Tibial artery (tissue), 4 donors: ENCODE measurements at places on chromosomes 1 and 21.

GRCh38 chr1:112676543-112676942 lies 2.1 kb downstream of the MOV10 start:
- peaks cover 5% of the 10 kb centered on the region for H3K4me1 ChIP-seq
- no peaks in the 10 kb centered on the region for H3K36me3 ChIP-seq
- no peak overlapping the region for H3K4me3 ChIP-seq
- no peak overlapping the region for H3K27ac ChIP-seq
- H3K27me3 ChIP-seq, result no peaks in the 10 kb centered on the region

DNA sequence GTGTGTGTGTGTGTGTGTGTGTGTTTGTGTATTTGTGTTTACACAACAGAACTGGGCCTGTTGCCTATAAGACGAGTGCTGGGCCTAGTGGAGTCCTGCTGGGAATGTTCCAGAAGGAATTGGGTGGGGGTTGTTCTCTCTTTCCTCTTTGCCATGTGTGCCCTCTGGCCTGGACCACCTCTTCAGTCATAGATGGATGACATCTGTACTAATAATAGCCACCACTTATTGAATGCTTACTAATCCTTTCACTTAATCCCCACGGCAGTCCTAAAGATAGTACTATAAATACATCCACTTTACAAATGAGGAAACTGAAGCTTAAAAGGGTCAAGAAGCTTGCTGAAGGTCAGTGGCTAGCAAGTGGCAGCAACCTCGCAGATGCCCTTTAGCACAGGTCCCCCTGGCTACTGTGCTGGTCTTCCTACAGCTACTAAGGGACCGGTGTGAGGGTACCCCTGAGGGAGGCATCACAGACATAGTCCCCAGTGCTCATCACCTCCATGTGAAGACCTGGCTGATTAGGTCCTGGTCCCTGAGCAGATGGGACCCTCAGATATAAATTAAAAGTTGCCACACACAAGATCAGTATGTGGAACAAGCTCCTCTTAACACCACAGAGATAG lies 55.2 kb upstream of the KIF1B start:
- H3K27me3 ChIP-seq, result no peaks in the 10 kb centered on the region
- no peak overlapping the region for H3K4me3 ChIP-seq
- peak overlapping the region; percentile 36 for H3K27ac ChIP-seq
- peaks cover 5% of the 10 kb centered on the region for H3K36me3 ChIP-seq
- no peak for DNase-seq
- H3K4me1 ChIP-seq, result peaks cover 6% of the 10 kb centered on the region

- H3K4me3 ChIP-seq, result no peak overlapping the region
- H3K36me3 ChIP-seq, result no peaks in the 10 kb centered on the region
- no peaks in the 10 kb centered on the region for H3K4me1 ChIP-seq
- peaks cover 2% of the 10 kb centered on the region for H3K27me3 ChIP-seq
- peak overlapping the region; percentile 93 for H3K27ac ChIP-seq
- DNase-seq, result peak; percentile 63
Measured at GRCh38 chr1:44672254-44672955, 1.9 kb downstream of the TMEM53 start.

GRCh38 chr1:183873642-183874041 lies 68.7 kb downstream of the RGL1 start:
- no peak for DNase-seq
- H3K4me1 ChIP-seq, result peaks cover 18% of the 10 kb centered on the region
- no peaks in the 10 kb centered on the region for H3K27me3 ChIP-seq
- H3K4me3 ChIP-seq, result no peak overlapping the region
- H3K36me3 ChIP-seq, result no peaks in the 10 kb centered on the region
- H3K27ac ChIP-seq, result no peak overlapping the region

DNA sequence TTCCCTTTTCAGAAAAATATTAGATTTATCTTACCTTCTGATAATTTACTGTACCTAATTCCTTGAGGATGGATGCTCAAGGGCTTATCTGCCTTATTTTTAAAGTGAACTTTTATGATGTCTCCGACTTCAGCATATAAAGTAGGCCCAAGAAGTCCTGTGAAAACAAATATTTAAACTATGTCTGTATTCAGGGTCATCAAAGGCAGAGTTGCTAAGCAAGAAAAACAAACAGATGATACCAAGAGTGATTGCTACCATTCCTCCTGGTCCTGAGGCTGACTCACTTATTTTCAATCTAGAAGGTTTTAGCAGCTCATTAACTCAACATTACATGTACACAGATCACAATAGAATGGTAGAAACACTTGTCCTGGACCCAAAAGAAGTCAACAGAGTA lies 14.1 kb downstream of the F5 start:
- no peak for DNase-seq
- no peaks in the 10 kb centered on the region for H3K36me3 ChIP-seq
- no peak overlapping the region for H3K27ac ChIP-seq
- H3K27me3 ChIP-seq, result no peaks in the 10 kb centered on the region
- H3K4me1 ChIP-seq, result no peaks in the 10 kb centered on the region

DNA sequence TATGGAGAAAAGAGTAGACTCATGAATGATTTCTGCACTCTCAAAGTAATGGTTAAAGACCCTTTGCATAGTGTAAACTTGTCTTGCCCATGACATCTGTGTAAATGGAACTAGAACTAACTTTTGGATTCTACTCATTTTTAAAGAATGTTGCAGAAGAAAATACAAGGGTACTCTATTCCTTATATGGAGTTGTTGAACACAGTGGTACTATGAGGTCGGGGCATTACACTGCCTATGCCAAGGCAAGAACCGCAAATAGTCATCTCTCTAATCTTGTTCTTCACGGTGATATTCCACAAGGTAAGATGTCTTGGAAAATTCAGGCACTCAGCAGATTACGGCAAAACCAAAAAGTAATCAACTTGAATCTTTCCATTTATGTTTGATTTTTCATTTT lies 19.8 kb downstream of the CCT8 start:
- peaks cover 97% of the 10 kb centered on the region for H3K36me3 ChIP-seq
- no peak overlapping the region for H3K4me3 ChIP-seq
- DNase-seq, result no peak
- H3K27ac ChIP-seq, result peak overlapping the region; percentile 49

GRCh38 chr1:232463225-232463624 lies 166.7 kb downstream of the SIPA1L2 start:
- H3K27me3 ChIP-seq, result no peaks in the 10 kb centered on the region
- no peak overlapping the region for H3K4me3 ChIP-seq
- H3K4me1 ChIP-seq, result no peaks in the 10 kb centered on the region
- DNase-seq, result no peak

DNA sequence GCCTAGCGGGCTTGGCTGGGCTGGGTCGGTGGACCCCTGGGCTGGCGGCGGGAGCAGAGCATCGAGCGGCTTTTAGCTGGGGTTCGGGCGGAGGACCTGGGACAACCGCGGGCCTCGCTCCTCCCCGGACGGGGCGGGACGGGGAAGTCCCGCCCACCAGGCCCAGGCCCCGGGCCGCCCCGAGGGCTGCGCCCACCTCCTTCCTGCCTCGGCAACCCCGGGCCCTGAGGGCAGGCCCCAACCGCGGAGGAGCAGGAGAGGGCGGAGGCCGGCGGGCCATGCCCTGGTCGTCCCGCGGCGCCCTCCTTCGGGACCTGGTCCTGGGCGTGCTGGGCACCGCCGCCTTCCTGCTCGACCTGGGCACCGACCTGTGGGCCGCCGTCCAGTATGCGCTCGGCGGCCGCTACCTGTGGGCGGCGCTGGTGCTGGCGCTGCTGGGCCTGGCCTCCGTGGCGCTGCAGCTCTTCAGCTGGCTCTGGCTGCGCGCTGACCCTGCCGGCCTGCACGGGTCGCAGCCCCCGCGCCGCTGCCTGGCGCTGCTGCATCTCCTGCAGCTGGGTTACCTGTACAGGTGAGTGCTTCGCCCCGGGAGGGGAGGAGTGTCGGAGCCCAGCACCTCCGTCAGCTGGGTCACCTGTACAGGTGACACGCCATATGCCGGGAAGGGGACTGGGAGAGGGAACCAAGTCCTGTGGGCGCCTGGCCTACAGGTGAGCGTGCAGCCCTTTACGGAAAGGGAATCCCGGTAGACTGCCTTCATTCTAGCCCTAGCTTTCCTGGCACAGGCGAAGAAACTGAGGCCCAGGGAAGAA lies at the start of gene XKR8:
XKR8 (plus strand) TSS at position 182 of the 812 bp plus-strand sequence; CDS start at position 279, 97 bp downstream.
- peak within 1 kb of the TSS; percentile 90 for H3K4me3 ChIP-seq
- peaks cover 28% of the 10 kb centered on the region for H3K4me1 ChIP-seq
- H3K27ac ChIP-seq, result peak within 1 kb of the TSS; percentile 93

- H3K27me3 ChIP-seq, result no peaks in the 10 kb centered on the region
- no peaks in the 10 kb centered on the region for H3K4me1 ChIP-seq
- H3K27ac ChIP-seq, result no peak overlapping the region
- DNase-seq, result peak; percentile 85
Measured at GRCh38 chr1:94713472-94714141, 106.5 kb upstream of the SLC44A3 start.

DNA sequence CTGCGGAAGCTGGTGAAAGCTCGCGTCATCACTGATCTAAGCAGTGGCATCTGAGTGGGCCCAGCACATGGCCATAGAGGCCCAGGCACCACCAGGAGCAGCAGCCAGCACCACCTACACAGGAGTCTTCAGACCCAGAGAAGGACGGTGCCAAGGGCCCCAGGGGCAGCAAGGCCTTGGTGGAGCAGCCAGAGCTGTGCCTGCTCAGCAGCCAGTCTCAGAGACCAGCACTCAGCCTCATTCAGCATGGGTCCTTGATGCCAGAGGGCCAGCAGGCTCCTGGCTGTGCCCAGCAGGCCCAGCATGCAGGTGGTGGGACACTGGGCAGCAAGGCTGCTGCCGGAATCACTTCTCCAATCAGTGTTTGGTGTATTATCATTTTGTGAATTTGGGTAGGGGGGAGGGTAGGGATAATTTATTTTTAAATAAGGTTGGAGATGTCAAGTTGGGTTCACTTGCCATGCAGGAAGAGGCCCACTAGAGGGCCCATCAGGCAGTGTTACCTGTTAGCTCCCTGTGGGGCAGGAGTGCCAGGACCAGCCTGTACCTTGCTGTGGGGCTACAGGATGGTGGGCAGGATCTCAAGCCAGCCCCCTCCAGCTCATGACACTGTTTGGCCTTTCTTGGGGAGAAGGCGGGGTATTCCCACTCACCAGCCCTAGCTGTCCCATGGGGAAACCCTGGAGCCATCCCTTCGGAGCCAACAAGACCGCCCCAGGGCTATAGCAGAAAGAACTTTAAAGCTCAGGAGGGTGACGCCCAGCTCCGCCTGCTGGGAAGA lies 3.2 kb upstream of the ARTN start:
- H3K27ac ChIP-seq, result no peak overlapping the region
- no peaks in the 10 kb centered on the region for H3K27me3 ChIP-seq
- H3K4me1 ChIP-seq, result peaks cover 28% of the 10 kb centered on the region
- no peak overlapping the region for H3K4me3 ChIP-seq
- no peak for DNase-seq

- no peaks in the 10 kb centered on the region for H3K27me3 ChIP-seq
- no peaks in the 10 kb centered on the region for H3K4me1 ChIP-seq
- DNase-seq, result no peak
- no peak overlapping the region for H3K27ac ChIP-seq
- no peaks in the 10 kb centered on the region for H3K36me3 ChIP-seq
Measured at GRCh38 chr1:113320272-113320671, 70.0 kb upstream of the MAGI3 start.

- H3K4me1 ChIP-seq, result no peaks in the 10 kb centered on the region
- no peaks in the 10 kb centered on the region for H3K36me3 ChIP-seq
- no peak overlapping the region for H3K4me3 ChIP-seq
- no peak overlapping the region for H3K27ac ChIP-seq
- no peak for DNase-seq
- H3K27me3 ChIP-seq, result no peaks in the 10 kb centered on the region
Measured at GRCh38 chr1:241939798-241940197, 17.8 kb upstream of the BECN2 start.

DNA sequence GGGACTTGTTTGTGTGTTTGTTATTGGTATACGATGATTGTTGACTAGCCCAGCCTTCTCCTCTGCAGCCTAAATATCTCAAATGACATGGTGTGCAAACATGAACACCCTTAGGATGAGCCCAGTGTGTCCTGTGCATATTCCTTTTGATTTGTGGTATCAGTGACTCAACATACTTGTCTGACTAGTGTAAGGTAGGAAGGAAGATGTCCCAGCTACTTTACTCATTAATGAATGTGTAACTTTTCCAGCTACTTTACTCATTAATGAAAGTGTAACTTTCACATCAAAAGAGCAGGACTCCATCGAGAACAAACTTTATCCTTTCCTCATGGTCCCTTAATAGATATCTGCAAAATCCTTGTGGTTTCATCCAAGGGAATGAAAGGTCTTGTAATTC lies 2.7 kb upstream of the ZNF692 start:
- no peak for DNase-seq
- H3K27me3 ChIP-seq, result no peaks in the 10 kb centered on the region
- no peak overlapping the region for H3K27ac ChIP-seq

DNA sequence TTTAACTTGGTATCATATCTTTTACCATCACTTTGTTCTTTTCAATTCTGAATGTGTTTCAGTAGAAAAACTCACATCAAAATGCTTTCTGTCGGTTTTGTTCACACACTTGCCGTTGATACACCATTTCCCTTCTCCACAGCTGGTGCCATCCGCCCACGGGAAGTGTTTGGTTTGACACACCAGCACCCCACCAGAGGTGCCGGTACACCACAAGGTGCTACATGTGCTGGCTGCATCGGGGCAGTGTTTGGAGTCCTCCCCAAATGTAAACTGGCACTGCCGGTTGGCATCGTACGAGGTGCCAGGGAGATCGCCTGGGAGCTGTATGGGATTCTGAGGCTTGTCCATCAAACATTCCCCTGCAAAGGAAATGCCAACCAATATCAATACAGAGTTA lies 5.0 kb downstream of the ADAMTS1 start:
- peak overlapping the region; percentile 82 for H3K4me3 ChIP-seq
- H3K36me3 ChIP-seq, result peaks cover 66% of the 10 kb centered on the region
- no peaks in the 10 kb centered on the region for H3K27me3 ChIP-seq
- H3K27ac ChIP-seq, result peak overlapping the region; percentile 95
- no peak for DNase-seq

GRCh38 chr21:38196036-38196435 lies 60.8 kb upstream of the KCNJ15 start:
- no peak for DNase-seq
- no peaks in the 10 kb centered on the region for H3K36me3 ChIP-seq
- no peak overlapping the region for H3K4me3 ChIP-seq
- H3K27ac ChIP-seq, result no peak overlapping the region
- no peaks in the 10 kb centered on the region for H3K27me3 ChIP-seq

DNA sequence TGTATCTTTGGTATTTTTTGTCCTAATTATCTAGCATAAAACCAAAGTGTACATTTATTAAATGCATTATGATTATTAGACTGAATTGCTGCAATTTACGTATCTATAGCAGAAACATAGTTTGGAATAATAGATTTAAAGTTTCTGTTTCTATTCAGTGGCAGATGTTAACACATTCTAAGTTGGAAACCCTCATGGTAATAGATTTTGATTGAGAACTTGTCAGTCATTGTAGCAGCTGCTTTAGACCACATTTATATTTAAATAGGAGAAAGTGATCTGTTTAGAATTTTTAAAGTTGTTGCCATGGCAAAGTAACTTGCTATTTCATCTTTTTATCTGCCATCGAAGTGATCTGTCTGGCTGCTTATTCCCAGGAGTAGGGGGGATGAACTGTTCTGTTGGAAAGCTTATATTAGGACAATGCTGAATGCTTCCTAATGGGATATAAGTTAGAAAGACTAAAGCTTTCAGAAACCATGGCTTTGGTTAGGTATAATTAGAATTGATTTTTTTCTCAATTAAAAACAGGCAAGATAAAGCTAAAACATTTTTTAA lies 61.6 kb downstream of the HS2ST1 start:
- no peak overlapping the region for H3K27ac ChIP-seq
- H3K27me3 ChIP-seq, result no peaks in the 10 kb centered on the region
- H3K36me3 ChIP-seq, result no peaks in the 10 kb centered on the region

- DNase-seq, result no peak
- peaks cover 3% of the 10 kb centered on the region for H3K27me3 ChIP-seq
- H3K4me1 ChIP-seq, result peaks cover 12% of the 10 kb centered on the region
- H3K4me3 ChIP-seq, result no peak overlapping the region
Measured at GRCh38 chr1:155043793-155044192, 7.3 kb upstream of the ADAM15 start.

GRCh38 chr1:93675931-93676330 lies 5.7 kb downstream of the BCAR3 start:
- no peak for DNase-seq
- no peaks in the 10 kb centered on the region for H3K36me3 ChIP-seq
- peak overlapping the region; percentile 49 for H3K27ac ChIP-seq
- H3K4me3 ChIP-seq, result no peak overlapping the region
- no peaks in the 10 kb centered on the region for H3K27me3 ChIP-seq
